SK-N-MC (cell line): ENCODE measurements at places on chromosomes 7 and 10.

GRCh38 chr7:1095621-1096155 is 7.8 kb downstream of the GPER1 start:
- DNase-seq = no peak

DNA sequence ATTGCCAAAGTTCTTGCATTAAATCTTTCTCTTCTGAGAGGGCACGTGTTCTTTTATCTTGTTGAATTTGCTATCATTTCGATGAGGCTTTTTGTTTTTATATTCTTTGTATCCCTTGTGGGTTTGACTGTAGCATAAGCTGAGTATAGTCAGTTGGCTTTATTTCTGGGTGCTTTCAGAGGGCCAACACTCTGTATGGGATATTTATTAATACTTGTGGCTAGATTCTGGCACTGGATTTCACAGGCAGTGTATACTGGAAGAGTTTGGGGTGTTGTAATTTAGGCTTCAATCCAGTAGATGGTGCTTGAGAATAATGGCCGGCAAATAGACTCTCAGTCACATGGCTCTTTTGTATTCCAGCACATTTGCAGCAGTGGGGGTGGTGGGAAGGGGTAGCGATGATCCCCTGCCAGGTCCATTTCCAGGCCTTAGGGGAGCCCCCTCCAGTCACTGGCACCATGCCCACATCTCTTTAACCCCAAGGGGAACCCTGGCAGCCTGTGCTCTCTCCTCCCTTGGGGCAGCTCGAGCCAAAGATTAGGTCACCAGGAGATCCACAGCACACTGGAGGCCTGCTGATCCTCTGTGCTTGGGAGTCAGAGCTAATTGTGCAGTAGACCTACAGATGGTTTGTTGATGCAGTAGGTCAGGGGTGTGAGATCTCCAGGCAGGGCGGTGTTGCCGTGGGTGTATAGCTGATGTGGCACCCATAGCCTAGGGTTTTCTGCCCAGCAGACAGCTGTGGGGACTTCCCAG is 81.8 kb downstream of the PTPN20 start:
- DNase-seq = no peak

GRCh38 chr7:143408686-143409561 is at the start of gene EPHA1:
TSS of gene EPHA1 (minus strand) at chr7:143408856. CDS start at chr7:143408805, 51 bp downstream.
- DNase-seq = no peak

DNA sequence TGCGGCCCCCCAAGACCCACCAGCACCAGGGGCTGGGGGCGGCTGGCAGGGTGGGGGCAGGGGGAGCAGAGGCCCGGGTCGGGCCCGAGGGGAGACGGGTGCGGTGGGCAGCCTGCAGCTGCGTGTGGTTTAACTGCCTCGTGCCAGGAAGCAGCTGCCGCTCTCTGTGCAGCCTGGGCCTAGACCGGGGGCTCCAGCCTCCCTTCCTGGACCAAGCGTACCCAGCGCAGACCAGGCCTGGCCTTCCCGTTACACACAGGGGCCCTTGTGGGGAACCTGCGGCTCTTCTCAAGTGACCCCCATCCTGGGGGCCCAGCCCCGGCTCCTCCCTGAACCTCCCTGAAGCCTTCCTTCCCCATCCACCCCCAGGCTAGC is 6.6 kb upstream of the INTS1 start:
- DNase-seq = no peak

DNA sequence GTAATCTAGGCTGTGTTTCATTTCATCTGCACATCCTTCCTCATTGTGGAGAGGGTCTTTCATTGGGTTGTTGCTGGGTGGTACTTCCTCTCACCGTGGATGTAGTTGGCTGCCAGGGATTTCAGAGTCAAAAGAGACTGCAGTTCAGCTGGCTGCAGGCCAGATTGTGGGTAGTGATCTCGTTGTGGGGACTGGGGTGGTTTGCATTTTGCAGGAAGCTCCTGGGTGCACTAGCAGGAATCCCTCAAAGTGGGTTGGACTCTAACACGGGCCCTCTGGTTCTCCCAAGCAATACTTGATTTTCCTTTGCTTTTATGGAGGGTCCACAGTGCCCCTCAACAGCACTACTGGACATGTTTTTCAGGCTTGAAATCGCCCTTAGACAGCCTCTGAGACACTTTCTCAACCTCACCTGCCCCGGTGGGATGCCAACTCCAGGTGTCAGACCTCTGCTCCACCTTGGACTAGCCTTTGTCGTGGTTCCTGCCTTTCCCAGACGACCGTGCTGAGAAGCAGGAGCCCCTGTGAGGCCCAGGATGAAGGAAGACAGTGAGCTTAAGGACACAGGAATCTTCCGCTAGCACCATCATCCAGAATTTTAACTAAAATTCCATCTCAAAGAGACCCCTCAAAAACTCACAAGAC is 23.9 kb upstream of the ZNF273 start:
- DNase-seq = no peak

- no peak for DNase-seq
Measured at GRCh38 chr7:158836692-158837091, 7.4 kb upstream of the ESYT2 start.
